NCI-H1436 treated with DMSO at 0.1 percent for 48 hours (cell line): ENCODE measurements at places on chromosomes 4 and X.

GRCh38 chr4:94285666-94286065 lies 57.0 kb downstream of the HPGDS start:
- peak; percentile 5 for DNase-seq

- DNase-seq: no peak
Measured at GRCh38 chrX:97050392-97050791, 166.7 kb downstream of the RPA4 start.

GRCh38 chr4:14934704-14935390 lies 67.4 kb upstream of the CPEB2 start:
- DNase-seq: no peak

DNA sequence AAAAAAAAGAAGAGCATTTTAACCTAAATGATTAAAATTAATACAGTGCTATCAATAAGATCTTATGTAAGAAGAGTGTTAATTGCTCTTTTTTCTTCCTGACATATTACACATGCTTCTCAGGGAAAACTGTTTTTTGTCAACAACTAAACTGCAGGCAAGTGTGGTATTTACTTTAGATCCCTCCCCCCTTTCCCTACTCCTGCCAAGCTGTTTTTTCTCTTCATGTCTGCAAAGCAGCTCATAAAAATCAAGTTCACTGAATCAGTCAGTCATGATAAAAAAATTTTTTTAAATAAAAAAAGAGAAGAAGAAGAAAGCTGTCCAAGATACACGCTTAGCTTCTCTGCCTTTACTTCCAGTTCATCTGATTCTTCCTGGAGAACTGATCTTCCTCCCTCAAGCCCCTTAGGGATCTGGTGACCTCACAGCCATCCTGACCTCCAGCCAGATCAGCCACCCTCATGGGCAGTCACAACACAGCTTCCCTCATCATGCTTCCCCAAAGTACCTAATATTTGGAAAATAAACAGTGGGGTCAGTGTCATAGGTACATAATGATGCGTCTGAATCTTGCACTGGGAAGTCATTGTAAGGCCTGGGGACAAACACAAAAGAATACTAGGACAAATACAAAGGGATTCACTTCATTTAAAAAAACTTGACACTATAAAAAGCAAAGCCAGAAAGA lies 87.0 kb downstream of the ZNF827 start:
- DNase-seq: no peak

DNA sequence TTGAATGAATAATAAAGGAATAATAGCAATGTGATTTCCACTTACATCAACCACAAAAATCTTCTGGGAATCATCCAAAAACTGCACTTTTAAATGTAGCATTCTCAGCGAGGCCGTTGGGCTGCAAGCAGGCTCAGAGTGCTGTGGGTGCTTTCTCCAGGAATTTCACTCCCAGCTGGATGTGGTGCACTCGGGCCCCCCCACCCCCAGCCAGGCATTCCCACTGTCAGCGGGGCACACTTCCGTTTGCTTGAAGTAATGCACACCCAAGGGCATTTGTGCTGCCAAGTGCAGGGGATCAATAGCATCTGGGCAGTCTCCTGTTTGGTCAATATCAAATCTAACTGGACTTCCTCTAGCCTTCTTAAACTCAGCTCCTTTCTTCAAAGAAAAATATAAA lies at the start of gene FRMD7:
FRMD7 (minus strand) TSS at position 278 of the 400 bp plus-strand sequence; CDS start at position 102, 176 bp downstream.
- DNase-seq: no peak

- no peak for DNase-seq
Measured at GRCh38 chr4:157221895-157222770, 1.6 kb downstream of the GRIA2 start.

DNA sequence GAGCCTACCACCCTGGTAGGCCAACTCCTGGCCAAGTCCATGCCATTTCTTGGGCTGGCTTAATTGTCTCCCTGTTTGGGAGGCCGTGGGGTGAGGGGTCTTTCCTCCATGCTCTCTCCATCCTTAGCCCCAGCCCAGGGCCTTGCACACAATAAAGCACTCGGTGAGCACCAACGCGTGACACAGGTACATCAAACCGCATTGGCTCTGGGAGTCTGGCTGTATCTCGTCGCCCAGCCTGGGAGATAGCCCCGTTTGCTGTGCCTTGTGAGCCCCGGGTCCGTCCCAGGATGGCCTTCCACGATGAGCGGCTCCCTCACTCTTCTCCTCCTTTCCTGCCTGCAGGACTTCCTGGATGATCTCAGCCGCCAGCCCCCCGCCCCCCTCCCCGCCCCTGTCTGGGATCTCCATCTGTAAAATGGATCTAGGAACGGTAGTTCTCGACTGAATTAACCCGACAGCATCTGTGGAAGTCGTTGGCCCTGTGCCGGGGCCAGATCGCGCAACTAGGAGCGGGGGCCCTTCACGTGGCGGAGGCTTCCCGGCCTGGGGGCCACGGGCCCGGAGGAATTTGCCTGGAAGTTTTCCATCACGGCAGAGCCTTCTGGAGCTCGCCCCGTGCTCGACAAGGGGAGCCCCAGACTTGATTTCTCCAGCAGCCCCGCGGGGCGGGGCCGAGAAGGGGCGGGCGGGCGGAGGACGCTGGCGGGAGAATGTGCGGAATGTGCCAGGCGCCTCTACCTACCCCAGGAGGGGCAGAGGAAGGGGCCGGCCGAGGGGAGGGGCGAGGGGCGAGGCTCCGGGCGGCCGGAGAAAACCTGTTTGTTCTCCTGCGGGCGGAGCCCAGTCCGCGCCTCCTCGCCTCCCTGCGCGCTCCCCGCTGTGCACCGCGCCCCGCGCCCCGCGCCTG lies at the start of gene ZNF185:
ZNF185 (plus strand) TSS at position 846 of the 910 bp plus-strand sequence. CDS start 16,423 bp downstream, outside the sequence.
- no peak for DNase-seq

DNA sequence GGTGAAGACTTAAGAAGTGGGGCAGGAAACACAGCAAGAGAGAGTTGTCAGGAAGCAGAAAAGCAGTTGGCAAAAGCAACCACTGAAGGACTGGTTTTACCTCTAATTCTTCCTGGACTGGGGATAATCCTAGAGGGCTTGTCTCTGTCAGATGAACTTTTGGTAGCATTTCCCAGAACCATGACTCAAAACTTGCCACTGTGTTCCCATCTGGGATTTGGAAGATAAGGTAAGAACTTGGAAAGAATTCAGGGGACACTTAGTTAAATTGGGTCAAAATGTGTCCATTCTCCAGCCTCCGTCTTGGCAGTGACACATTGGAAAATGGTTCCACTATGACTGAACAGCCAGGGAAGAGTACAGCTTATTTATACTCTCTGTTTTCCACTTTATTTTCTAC lies 55.7 kb downstream of the CD38 start:
- no peak for DNase-seq

DNA sequence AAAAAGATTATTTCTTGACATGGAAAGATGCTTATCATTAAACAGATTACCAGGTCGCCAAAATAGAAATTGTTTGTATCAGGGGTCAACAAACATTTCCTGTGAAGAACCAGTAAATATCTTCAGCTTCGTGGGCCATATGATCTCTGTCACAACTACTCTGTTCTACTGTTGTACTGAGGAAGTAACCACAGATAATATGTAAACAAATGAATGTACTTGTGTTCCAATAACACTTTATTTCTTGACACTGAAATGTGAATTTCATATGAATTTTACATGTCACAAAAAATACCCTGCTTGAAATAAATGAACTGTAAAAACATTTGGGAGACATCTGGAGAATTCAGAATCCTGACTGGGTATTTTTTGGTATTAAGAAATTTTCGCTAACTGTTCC lies 4.7 kb upstream of the FHL1 start:
- no peak for DNase-seq

DNA sequence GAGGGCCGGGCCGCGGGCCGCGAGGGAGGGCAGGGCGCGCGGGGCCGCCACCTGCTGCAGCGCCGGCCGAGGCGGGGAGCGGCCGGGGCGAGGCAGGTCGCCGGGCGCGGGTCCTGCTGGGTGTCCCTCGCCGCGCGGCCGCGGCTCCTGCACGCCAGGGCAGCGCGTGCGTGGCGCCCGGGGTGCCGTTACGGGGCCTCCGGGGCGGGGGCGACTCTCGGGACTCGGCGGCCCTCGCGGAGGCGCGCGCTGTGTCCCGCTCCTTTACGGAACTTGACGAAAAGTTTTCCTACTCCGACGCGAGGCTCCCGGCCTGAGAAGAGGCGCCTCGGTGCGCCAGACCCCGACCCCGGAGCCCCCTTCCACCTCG lies 329 bp downstream of the TBC1D14 start:
- DNase-seq: no peak

GRCh38 chr4:99714179-99714578 lies 56.6 kb upstream of the C4orf54 start:
- DNase-seq: no peak

DNA sequence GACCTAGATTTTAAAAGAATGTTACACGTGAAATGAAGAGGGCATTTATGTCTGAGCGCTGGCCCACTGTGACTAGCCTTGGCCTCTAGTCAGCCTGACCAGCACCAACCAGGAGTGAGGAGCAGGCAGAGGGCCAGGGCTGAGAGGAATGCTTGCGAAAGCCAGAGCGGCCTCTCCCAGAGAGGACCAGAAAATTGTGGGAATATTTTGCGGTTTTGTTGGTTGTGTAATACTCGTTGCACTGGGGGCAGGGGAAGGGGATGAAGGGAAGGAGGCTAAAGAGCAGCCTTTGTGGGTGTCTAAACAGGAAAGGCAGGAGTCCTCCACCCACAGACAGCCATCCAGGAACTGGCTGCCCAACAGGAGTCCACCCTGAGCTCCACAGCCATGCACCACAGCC lies 3.8 kb downstream of the GABRE start:
- no peak for DNase-seq

DNA sequence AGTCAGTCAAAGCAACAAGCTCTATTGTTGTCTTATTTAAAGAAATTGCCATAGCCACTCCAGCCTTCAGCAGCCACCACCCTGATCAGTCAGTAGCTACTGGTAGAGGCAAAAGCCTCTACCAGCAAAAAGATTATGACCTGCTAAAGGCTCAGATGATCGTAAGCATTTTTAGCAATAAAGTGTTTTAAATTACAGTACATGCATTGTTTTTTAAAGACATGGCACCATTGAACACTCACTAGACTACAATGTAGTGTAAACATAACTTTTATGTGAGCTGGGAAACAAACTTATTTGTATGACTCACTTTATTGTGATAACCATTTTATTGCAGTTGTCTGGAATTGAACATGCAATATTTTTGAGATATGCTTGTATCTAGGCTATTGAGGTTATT lies 32.3 kb upstream of the DYNLT3 start:
- no peak for DNase-seq

DNA sequence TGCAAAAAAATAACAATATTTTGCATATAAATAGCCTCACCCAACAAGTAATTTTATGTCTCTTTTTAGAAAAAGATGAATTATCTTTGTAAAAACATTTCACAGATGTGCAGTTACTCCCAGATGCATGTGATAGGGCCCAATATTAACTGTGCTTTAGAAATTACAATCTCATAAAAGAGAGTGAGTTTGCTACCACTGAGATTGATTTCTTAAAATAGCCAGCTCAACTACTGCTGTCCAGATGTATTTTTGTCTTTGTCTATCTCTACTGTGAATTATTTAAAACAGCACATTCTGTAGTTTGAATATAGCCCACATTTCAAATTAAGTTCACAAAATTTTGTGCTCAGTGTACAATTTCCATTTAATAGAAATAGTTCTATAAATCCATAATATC lies 177.0 kb upstream of the TTC29 start:
- no peak for DNase-seq

DNA sequence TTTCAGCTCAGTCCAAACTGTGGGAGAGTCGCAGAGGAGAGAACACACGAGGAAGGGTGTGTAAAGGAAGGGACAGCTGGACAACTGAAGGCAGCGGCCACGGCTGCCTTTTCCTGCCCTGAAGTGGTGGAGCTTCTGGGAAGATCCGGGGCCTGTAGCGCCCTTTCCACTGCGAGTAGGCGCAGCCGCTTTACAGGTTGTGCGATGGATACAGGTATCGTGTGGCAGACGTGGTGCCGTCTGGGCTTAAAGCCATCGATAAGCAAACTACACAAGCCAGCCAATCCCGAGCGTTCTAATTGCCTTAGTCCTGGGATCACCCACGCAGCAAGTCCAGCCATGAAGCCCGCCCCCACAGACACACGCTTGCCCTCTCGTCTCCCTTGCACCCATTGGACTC lies 15.4 kb downstream of the NKX6-1 start:
- DNase-seq: no peak

DNA sequence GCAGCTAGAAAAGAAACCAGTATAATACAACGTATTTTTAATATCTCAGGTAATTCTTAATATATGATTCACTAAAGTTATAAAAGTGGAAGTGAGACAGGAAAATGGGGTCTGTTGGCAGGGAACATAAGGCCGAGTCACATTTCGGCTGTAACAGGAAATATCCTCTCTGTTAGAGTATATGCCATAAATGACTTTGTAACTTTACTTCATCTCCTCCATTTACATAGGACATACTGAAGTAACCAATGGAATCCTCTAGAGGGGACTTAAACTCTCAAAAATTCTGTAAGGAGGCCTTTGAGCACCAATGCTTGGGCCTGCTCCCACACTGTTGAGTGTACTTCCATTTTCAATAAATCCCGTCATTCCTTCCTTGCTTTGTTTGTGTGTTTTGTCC lies 71.3 kb downstream of the ANKRD17 start:
- DNase-seq: no peak

DNA sequence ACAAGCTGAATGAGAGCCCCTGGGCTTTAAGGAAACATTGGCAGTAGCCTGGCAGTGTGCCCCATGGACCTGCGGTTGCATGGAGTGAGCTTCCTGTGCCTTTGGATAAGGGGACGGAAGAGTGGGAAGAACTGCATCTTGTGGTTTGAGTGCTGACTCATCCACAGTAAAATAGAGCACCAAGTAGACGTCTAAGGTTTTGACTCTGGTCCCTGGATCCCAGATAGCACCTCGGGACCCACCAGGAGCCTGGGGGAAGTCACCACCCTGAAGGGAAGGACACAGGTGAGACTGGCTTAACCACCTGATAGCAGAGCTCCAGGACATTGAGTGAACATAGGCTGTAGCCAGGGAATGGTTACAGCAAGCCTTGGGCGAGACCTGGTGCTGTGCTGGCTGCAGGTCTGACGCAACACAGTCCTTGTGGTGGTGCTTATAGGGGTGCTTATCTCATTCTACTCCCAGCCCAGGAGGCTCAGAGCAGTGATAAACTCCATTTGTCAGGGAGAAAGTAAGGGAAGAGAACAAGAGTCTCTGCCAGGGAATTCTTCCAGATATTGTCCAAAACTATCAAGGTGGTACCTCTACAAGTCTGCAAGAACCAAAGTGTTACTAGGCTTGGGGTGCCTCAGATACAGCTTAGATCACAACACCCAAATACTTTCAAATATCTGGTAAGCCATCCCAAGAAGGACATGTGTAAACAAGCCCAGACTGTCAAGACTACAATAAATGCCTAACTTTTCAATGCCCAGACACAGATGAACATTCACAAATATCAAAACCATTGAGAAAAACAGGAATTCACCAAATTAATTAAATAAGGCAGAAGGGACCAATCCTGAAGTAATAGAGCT lies 123.6 kb upstream of the TET2 start:
- no peak for DNase-seq
